Stimulated activated CD8-positive, alpha-beta memory T cell treated with anti-CD3 and anti-CD28 coated beads, Interleukin-7, amount 100 ng/mL, for 24 hours (primary cell): ENCODE measurements at places on chromosomes 2 and 18.

DNA sequence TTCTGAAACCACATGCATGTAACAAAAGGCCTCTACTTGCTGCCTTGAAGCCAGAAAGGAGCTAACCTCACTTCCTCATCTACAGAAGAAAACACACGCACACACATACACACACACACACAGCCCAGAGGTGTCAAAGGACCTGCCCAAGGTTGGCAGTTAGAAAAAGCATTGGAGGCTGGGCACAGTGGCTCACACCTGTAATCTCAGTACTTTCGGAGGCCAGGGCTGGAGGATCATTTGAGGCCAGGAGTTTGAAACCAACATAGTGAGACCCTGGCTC lies 125.9 kb upstream of the RNF152 start:
- no peak for DNase-seq

GRCh38 chr2:179751163-179751809 lies 110.1 kb downstream of the ZNF385B start:
- no peak for DNase-seq

DNA sequence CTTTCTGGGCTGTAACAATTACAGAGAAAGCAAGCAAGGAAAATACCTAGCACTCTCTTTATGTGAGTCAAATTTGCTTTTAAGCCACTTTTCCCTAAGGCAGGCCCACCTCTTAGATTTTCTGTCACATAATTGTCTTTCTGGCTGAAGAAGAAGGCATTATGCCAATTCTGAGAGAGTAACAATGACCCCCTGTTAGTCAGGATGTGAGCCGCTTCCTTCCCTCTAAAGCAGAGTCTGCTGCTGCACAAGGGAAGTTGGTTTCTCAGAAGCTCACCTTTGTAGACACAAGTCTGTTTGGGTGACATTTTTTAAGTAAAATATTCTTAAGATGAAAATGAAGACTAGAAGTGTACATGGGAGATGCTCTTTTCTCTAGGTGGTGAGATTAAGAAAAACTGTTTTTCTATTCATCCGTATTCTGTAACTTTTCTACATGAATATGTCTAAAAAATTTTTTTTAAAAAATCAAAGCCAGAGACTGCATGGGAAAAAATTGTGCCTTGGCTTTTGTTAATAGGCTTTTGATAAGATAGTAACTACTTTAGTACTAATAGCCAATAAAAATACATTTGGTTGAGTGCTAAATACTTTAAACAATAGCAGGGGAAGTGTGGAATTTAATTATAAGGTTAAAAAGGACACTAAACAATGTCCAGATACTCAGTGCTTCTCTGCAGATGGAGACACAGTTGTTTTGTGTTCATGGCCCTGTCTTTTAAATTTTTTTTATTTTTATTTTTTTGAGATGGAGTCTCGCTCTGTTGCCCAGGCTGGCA lies 33.4 kb upstream of the VPS54 start:
- DNase-seq: no peak

- no peak for DNase-seq
These were observed 49.2 kb downstream of the PLB1 start for GRCh38 chr2:28544922-28545589.

GRCh38 chr18:54813977-54814565 lies 14.2 kb upstream of the RAB27B start:
- DNase-seq: no peak

DNA sequence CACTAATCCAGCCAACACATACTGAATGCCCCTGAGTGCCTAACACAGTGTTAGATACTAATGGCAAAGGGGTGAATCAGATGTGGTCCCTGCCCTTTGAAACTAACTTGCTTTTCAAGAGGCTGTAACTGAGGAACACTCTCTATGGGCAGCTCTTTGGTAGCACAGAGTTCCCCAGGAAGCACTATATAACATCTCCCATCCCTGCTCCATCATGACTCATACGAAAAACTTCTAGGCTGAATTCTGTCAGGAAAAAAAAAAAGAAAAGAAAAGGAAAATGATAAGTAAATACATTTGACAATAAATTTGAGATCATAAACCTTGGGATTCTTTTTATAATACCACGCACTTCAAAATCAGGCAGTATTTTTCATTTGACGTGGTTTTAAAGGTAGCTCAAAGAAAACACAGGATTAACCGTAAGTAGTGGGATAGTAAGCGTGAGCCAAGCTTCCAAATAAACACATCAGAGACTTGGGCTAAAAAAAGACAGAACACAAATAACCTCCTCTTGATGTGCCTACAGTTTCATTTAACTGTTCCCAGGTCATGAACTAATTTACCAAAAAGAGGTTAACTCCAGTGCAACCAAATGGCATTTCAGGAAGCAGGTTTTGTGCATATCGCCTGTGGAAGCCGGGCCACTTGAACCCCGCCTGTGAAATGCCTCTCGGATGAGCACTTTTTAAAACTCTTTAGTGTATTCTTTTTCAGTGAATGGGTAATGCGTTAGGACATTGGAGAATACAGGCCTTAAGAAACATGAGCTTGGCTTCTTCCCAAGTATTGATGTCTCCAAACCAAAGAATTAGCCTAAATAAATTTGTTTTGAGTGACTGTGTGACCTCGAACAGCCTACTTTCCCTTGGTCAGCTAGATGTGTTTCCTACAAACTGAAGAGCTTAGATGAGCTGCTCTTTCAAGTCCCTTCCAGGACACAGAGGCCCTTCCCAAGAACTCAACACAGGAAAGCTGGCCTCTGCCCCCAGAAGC lies 42.0 kb downstream of the RDH14 start:
- DNase-seq: no peak

DNA sequence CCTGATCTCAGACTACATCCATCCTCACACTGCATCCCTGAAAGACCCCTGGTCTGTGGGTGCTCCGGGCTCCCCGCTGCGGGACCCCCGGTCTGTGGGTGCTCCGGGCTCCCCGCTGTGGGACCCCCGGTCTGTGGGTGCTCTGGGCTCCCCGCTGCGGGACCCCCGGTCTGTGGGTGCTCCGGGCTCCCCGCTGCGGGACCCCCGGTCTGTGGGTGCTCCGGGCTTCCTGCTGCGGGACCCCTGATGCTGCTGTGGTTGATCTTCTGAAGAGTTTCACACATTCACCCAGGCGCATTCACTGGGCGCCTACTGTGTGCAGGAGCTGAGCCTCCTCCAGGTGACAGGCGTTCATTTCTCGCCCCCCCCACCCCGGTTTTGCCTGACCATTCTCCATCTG lies 162.7 kb upstream of the SALL3 start:
- no peak for DNase-seq
